ENCODE measurements at places on chromosomes 2 and 18. TPM values are rescaled to one million over a fixed set of nuclear protein-coding genes. Genes with fewer than 3 reads are reported as not detected.

The FSHR gene
- total RNA-seq = not detected

The ACMSD gene
- not detected for total RNA-seq

The CNGA3 gene
- total RNA-seq = 1.1 TPM

DNA sequence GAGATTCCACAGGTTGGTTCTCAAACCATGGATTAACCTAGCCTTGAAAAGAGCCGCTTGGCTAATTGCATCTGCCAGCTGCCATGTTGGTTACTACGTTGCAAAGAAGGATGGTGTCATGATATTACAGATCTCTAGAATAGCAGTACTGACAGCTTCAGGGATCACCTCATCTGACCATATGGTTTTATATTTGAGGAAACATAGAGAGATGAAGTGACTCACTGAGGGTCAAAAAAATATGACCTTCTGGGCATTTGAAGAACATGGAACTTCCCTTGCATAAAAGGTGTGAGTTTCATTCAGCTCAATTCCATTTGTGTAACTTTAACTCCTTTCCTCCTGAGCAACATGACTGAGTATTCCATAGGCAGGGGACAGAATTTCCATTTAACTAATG, 242.3 kb downstream of the SETBP1 start:
- H3K27ac ChIP-seq = no peak overlapping the region
- no peak for DNase-seq
- H3K4me1 ChIP-seq = peaks cover 7% of the 10 kb centered on the region
- no peaks in the 10 kb centered on the region for H3K27me3 ChIP-seq
- no peak overlapping the region for H3K4me3 ChIP-seq

GRCh38 chr2:112199188-112199587, 55.7 kb downstream of the ZC3H8 start:
- no peak for DNase-seq
- H3K27me3 ChIP-seq = no peaks in the 10 kb centered on the region
- no peak overlapping the region for H3K4me3 ChIP-seq
- H3K36me3 ChIP-seq = no peaks in the 10 kb centered on the region
- no peaks in the 10 kb centered on the region for H3K4me1 ChIP-seq

Measured in stomach (tissue), 19 donors.